ENCODE measurements at places on chromosomes 5 and 9.

GRCh38 chr5:79567926-79568549 is 44.2 kb upstream of the TENT2 start:
- no peak for DNase-seq

DNA sequence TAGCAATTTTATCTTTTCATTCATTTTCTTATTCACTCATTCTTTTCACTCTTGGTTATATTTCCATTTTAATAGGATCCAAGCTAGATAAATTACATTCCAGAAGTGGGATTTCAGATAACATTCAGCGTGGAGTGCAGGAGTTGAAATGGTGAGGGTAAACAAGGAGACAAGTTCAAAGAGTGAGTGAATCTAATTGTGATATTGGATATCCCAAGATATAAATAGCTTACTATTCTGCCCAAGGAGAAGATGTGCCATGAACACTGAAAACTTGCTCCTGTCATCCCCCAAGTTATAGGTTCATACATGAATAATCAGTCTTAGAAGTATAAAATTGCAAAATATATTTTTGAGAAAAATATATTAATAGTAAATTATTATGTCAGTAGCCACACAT is 459.3 kb downstream of the CETN3 start:
- DNase-seq, result no peak

GRCh38 chr9:36547598-36547997 is 25.1 kb upstream of the MELK start:
- DNase-seq, result no peak

GRCh38 chr9:130630071-130630450 is 34.3 kb upstream of the PRDM12 start:
- DNase-seq, result no peak

- no peak for DNase-seq
Observed at GRCh38 chr5:136622747-136623146, 257.4 kb upstream of the TRPC7 start.

- DNase-seq, result no peak
Observed at GRCh38 chr5:158212917-158213316, 354.0 kb upstream of the CLINT1 start.

- DNase-seq, result peak; percentile 44
Observed at GRCh38 chr9:35717132-35717870, 14.7 kb downstream of the TLN1 start.

DNA sequence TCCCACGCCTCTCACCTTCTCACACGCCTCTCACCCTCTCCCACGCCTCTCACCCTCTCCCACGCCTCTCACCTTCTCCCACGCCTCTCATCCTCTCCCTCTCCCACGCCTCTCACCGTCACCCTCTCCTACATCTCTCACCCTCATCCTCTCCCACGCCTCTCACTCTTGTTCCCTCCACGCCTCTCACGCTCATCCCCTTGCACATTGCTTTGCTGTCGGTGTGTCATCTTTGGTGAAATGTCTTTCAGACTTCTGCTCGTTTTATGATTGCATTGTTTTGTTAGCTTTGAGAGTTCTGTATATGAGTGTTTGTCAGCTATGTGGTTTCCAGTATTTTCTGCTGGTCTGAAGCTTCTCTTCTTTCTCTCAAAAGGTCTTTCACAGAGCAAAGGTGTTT is 102.7 kb downstream of the EHMT1 start:
- no peak for DNase-seq

- DNase-seq, result peak; percentile 76
Observed at GRCh38 chr5:173010547-173011464, 27.2 kb downstream of the ATP6V0E1 start.

GRCh38 chr5:62791059-62791458 is 212.4 kb downstream of the LRRC70 start:
- no peak for DNase-seq

- no peak for DNase-seq
Observed at GRCh38 chr5:139215107-139215975, 17.2 kb upstream of the SIL1 start.

DNA sequence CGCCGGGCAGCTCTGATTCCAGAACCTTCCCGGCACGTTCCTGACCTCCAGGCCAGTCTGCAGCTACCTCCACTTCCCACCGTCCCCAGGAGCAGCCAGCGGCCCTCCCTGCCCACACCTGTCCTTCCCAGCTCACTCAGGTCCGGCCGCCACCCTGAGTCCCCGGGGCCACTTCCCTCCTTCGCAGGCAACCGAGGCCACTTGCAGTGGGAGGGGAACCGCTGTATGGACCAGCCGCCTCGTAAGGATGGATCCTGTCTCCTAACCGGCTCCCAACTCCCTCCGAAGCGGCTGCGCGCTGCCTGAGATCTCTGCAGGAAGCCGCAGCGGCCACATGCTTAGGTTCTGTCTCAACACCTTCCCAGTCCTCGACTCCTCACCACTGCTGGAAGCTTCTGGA is 7.5 kb downstream of the TMEM250 start:
- DNase-seq, result no peak

DNA sequence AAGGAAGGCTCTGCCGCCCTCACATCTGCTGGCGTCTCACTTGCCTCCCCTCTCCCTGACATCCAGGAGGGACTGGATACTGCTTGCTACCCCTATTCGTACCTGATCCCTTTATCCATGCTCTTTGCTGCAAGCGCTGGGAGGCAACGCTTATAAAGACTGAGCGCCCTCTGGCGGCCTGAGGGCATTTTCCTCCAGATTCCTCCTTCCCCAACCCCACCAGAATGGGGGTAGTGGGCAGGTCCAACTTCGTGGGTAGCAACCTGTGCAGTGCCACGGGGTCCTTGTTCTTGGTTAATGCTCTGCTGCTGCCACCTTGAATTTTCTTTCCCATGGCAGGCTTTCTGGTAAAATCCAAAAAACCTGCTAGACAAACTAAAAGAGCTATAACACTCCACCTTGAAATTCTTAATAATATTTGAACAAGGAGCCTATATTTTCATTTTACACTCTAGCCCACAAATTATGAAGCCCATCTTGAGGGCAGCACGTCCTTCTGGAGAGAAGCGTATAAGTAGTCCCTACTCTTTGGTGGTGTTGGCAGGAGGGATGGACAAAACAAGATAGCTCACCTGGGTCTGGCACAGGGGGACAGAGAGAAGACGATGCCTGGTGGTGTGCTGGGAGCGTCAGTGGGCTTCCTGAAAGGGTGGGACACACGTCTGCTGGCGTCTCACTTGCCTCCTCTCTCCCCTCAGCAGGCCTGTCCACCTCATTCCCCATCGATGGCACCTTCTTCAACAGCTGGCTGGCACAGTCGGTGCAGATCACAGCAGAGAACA is 52.5 kb downstream of the JADE2 start:
- peak; percentile 87 for DNase-seq

DNA sequence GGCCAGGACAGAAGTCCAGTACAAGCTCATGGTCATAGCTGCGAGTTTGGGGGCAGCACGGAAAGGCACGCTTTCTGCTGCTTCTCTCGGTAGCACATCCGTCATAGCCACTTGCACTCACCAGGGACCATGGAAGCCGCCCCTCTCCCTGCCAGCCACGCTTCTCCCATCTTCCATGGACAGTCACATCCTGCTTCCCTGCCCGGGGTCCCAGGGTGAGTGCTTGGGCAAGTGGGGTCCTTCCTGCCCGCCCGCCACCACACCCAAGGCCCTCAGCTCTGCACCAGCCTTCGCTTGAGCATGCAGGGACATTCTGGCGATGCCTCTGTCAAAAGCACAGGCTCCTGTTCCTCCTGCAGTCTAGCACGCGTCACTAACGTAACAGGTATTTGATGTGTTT is 13.1 kb upstream of the IRX2 start:
- no peak for DNase-seq

GRCh38 chr5:59069438-59070079 is 486.7 kb downstream of the RAB3C start:
- peak; percentile 82 for DNase-seq

DNA sequence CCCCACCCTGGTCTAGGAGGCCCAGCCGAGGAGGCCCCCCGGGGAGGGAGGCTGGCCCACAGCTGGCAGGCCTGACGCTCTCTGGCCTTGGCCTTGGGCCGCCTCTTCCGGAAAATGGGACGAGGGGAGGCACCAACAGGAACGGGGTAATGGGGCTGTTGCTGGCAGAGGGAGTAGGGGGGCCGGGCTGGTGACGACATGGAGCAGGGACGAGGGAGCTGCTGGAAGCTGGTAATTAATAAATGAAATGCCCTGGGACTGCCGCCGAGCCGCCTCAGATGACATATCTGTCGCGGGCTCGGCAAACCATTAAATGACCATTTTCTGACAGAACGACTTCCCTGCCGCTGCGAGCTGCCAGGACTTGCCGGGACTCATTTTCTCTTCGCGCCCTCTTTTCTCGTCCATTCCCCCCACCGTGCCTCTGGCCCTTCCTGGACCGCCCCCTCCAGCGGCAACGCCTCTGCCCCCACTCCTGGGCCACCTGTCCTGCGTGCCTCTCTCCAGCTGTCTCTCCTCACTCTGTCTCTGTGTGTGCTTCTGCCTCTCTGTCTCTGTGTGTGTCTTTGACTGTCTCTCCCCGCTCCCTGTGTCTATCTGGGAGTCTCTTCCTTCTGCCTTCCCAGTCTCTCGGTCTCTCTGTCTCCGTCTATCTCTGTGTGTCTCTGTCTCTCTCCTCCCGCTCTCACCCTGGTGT is 215.7 kb downstream of the PAX5 start:
- DNase-seq, result peak; percentile 61

DNA sequence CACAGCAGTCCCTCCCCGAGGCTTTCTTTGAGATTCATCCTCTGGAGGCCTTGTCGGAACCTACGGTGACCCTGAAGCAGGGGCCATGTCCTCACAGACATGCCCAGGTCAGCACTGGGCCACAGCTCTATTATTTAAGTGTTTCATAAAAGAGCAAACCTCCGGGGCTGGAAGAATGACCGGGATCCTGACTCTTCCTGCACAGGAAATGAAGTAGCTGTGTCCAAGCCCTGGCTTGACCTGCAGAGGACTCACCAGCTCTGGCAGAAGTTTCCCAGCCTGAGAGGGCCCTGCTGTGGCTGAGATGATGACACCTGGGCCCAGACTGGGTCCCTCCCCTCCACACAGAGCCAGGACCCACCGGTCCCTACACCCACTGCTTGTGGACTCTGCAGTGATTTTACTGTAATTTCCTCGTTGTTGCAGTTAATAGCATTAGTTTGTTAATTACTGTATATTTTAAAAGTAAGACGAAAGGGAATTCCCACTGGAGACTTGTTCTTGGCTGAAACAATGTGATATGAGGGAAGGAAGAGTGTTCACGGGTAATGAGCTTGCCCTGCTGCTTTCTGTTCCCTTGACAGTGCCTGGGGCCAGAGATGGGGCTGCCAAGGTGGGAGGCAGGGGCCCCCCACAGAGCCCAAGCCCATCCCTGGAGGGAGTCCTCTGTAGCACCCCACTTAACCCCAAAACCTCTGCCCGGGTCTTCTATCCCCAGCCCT is 72.2 kb downstream of the PCDH1 start:
- DNase-seq, result peak; percentile 72

GRCh38 chr9:94851892-94852291 is 125.4 kb downstream of the AOPEP start:
- no peak for DNase-seq

- no peak for DNase-seq
Observed at GRCh38 chr9:112091810-112092209, 83.3 kb downstream of the SUSD1 start.

GRCh38 chr9:122315534-122315933 is 50.9 kb downstream of the MRRF start:
- DNase-seq, result no peak

DNA sequence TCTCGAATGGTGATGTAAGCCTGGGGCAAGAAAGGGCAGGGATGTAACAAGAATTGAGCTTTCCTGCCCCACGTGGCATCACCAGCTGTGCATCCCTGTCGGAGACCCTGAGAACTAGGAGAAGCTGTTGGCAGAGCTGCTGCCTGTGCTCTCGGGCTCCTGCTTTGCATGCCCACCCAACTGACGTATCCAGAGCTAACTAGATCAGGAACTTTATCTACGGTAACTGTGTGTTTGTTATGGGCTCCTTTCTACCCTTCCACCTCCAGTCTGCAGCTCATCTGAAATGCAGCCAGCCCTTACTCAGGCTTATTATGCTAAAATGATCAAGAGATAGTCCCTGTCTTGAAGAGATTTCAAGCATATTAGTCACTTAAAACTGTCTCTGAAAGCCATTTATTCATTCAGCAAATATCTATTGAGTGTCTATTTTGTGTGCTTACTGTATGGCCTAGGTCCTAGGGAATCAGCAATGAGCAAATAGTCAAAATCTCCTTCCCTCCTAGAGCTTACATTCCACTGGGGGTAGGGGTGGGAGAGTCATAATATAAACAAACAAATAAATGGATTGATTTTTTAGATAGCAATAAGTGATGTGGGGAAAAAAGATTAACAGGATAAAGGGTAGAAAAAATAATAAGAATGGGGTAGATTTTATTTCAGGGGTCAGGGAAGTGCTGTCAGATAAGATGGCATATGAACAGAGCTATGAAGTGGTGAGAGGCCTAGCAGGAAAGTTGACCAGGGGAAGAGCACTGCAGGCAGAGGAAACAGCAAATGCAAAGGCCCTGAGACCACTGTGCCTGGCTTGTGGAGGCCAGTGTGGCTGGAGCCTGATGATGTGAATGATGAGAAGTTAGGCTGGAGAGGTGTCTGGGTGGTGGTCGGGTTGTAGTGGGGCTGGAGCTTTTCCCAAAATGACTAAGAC is 118.2 kb downstream of the GALNT10 start:
- no peak for DNase-seq

DNA sequence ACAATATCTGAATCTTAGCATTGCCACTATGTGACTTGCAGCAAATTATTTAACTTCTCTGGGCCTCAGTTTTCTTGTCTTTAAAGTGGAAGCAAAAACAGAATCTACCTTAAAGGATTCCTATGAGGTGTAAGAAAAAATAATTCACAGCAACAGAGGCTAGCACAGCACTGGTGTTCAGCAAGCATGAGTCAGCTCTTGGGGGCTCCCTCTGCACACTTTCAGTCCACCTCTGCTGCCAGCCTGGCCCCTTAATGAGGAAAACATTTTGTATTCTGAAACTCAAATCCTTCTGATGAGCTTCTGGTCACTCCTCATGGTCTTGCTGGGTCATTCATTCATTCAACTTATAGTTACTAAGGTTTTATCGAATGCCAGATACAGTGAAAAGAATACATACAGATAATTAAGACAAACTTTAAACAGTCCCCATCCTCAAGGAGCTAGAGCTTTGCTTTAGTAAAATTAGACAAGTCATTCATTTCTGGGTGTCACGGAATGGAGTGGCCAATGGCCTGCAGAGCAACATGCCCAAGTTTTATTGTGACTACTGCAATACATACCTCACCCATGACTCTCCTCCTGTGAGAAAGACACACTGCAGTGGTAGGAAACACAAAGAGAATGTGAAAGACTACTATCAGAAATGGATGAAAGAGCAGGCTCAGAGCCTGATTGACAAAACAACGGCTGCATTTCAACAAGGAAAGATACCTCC is 26.8 kb upstream of the IQGAP2 start:
- no peak for DNase-seq

DNA sequence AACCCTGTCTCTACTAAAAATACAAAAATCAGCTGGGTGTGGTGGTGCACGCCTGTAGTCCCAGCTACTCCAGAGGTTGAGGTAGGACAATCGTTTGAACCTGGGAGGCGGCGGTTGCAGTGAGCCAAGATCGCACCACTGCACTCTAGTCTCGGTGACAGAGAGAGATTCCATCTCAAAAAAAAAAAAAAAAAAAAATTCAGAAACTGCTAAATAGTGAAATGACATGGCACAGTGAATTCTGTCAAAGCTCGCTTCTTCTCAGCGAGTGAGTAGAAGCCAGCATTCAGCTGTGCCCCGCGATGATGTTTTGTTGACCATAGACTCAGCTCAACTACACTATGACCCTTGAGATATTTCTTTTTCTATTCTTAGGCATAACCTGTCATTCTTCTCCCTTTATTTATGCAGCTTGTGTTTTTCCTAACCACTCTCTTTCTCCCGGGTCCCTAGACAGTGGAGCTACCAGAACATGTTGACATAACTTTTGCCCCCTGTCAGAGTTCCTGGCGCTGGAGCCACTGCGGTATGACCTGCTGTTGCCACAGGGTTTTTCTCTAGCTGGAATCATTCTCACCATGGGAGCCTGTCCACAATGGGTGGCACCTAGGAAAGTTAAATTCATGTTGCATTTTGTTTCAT is 13.5 kb upstream of the IQGAP2 start:
- DNase-seq, result no peak

Data from sigmoid colon (tissue), 7 donors.